Activated naive CD8-positive, alpha-beta T cell treated with anti-CD3 and anti-CD28 coated beads for 36 hours (primary cell): ENCODE measurements at places on chromosomes 6 and 20. TPM values are rescaled to one million over a fixed set of nuclear protein-coding genes. Genes with fewer than 3 reads are reported as not detected.

DNA sequence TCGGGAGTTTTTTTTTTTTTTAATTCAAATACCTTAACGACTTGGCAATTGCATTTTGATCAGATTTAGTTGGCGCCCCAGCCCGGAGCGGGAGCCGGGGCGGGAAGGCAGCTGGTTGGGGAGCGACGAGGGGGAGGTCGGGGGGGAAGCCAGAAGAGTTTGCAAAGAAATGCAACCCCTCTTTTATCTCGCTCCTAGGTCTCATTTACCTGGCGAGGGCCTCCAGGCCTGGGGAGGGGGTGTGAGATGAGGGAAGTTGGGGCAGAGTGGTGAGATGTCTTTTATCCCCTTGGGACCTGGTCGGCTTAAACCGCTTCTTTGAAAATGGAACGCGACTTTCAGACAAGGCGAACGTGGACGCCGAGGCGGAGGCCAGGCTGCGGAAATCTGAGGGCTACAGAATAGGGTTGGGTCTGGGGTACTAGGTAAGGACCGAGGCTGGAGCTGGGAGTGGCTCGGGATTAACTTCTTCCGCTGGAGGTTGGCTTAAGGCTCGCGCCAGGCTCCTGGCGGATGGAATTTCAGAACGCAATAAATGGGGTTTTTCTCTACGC, 40.3 kb downstream of the NCR2 start:
- H3K4me3 ChIP-seq, result no peak overlapping the region
- no peak overlapping the region for H3K27ac ChIP-seq
- peaks cover 81% of the 10 kb centered on the region for H3K27me3 ChIP-seq
- peaks cover 27% of the 10 kb centered on the region for H3K4me1 ChIP-seq

- no peak for DNase-seq
- peaks cover 58% of the 10 kb centered on the region for H3K27me3 ChIP-seq
- no peaks in the 10 kb centered on the region for H3K36me3 ChIP-seq
- H3K4me1 ChIP-seq, result peaks cover 10% of the 10 kb centered on the region
- no peak overlapping the region for H3K4me3 ChIP-seq
Observed at GRCh38 chr20:38599410-38599882, 2.2 kb upstream of the ARHGAP40 start.

Gene HTR1B
- not detected for total RNA-seq

Gene SEL1L2
- total RNA-seq, result not detected

Gene FNDC11
- total RNA-seq, result 0.20 TPM

- peaks cover 59% of the 10 kb centered on the region for H3K36me3 ChIP-seq
- H3K27me3 ChIP-seq, result no peaks in the 10 kb centered on the region
- peaks cover 60% of the 10 kb centered on the region for H3K4me1 ChIP-seq
- peak; percentile 51 for DNase-seq
- H3K4me3 ChIP-seq, result peak overlapping the region; percentile 100
Observed at GRCh38 chr6:41939176-41939847, 2.3 kb downstream of the CCND3 start.

GRCh38 chr20:548906-549305, 5.3 kb upstream of the CSNK2A1 start:
- H3K4me1 ChIP-seq, result peaks cover 8% of the 10 kb centered on the region
- H3K27ac ChIP-seq, result no peak overlapping the region
- no peak for DNase-seq
- peaks cover 30% of the 10 kb centered on the region for H3K27me3 ChIP-seq
- no peak overlapping the region for H3K4me3 ChIP-seq

Gene C6orf118
- total RNA-seq, result not detected

- no peaks in the 10 kb centered on the region for H3K4me1 ChIP-seq
- no peaks in the 10 kb centered on the region for H3K36me3 ChIP-seq
- no peak overlapping the region for H3K4me3 ChIP-seq
Observed at GRCh38 chr6:75135450-75135849, 70.4 kb downstream of the COL12A1 start.

DNA sequence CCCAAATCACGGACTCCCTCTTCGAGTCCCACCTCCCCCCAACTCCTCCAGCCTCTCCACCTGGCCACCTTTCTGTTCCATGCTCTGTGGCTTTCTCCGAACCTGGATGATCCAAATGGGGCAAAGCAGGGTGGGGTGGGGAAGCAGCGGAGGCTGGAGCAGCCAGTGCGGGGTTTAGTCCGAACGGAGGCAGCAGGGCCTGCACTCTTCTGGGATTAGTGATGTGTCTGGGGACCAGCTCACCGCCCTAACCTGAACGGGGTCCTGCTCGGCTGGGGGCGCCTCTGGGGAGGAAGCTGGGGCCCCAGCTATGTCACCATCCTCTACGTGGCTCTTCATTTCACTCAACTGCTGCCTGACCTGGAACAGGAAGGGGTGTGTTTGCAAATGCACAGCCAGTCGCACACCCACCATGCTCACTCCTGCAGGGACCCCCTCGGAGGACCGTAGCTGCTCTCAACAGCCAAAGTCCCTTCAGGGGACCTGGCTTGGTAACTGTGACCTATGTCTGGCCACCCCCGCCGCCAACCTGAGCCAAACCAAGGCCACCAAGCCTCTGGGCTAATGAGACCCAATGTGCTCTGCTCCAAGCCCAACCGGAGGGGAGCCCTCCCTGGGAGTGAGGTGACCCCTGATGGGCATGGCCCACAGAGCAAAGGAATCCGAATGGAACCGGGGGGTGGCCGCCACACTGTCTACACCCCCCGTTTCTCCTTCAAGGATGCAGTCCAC, 46.8 kb downstream of the DSTN start:
- H3K27ac ChIP-seq, result no peak overlapping the region
- H3K36me3 ChIP-seq, result no peaks in the 10 kb centered on the region
- H3K4me1 ChIP-seq, result peaks cover 10% of the 10 kb centered on the region
- H3K27me3 ChIP-seq, result no peaks in the 10 kb centered on the region
- no peak for DNase-seq

Gene CD93
- 0.08 TPM for total RNA-seq

DNA sequence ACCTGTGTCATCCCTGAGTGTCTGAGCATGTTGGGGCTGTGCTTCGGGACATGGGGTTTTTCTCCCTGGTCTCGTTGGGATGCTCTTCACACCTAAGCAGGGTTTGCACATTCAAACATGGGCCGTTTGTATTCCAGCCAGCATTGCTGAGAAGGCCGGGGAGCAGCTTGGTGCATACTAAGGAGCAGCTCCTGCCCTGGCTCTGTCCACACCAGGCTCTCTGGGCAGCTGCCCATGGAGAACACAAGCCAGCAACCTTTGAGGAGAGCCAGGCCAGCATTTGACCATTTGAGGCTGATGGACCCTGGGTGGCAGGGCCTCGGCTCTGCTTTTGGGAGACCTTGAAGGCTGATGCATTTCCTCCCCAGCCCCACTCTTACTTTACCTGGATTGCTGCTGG, 92.1 kb downstream of the PHACTR3 start:
- DNase-seq, result no peak
- no peak overlapping the region for H3K27ac ChIP-seq
- peaks cover 13% of the 10 kb centered on the region for H3K27me3 ChIP-seq
- H3K36me3 ChIP-seq, result no peaks in the 10 kb centered on the region
- H3K4me1 ChIP-seq, result no peaks in the 10 kb centered on the region
- no peak overlapping the region for H3K4me3 ChIP-seq

- no peaks in the 10 kb centered on the region for H3K27me3 ChIP-seq
- peak; percentile 74 for DNase-seq
- H3K4me3 ChIP-seq, result peak within 1 kb of the TSS; percentile 78
- peaks cover 13% of the 10 kb centered on the region for H3K36me3 ChIP-seq
- peaks cover 10% of the 10 kb centered on the region for H3K4me1 ChIP-seq
Observed at GRCh38 chr6:43644940-43645612, at the start of gene RSPH9. RSPH9 (plus strand) TSS chr6:43645036; CDS start chr6:43645099, 63 bp downstream.

Gene TSBP1
- total RNA-seq, result not detected

DNA sequence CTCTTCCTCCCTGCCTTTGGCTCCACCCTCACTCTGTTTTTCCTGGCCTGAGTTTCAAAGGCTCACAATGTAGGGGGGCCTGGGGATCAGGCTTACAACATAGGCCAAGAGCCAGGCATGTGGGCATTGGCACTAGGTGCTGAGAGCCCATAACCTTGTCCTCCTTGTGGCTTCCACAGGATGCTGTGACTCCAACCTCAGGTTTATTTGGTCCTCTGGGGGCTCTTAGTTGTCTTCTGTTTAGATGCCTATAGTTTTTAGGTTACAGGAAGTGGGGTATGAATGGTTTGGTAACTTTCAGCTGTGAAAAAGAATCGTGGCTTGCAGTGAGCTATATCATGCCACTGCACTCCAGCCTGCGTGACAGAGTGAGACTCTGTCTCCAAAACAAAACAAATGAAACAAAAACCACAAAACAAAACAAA, 25.6 kb downstream of the MMP24 start:
- H3K4me1 ChIP-seq, result peaks cover 19% of the 10 kb centered on the region
- DNase-seq, result no peak
- no peaks in the 10 kb centered on the region for H3K27me3 ChIP-seq
- H3K27ac ChIP-seq, result peak overlapping the region; percentile 73

GRCh38 chr20:16671753-16672152, 58.1 kb upstream of the SNRPB2 start:
- H3K36me3 ChIP-seq, result no peaks in the 10 kb centered on the region
- no peak for DNase-seq
- no peak overlapping the region for H3K4me3 ChIP-seq
- no peak overlapping the region for H3K27ac ChIP-seq

- H3K27me3 ChIP-seq, result no peaks in the 10 kb centered on the region
- no peak for DNase-seq
- no peaks in the 10 kb centered on the region for H3K4me1 ChIP-seq
- peaks cover 4% of the 10 kb centered on the region for H3K36me3 ChIP-seq
Observed at GRCh38 chr20:16552015-16552414, 21.2 kb downstream of the KIF16B start.
